ENCODE measurements at places on chromosomes 7 and 10.

GRCh38 chr10:42959833-42960232, 117.0 kb upstream of the RET start:
- no peak for DNase-seq

DNA sequence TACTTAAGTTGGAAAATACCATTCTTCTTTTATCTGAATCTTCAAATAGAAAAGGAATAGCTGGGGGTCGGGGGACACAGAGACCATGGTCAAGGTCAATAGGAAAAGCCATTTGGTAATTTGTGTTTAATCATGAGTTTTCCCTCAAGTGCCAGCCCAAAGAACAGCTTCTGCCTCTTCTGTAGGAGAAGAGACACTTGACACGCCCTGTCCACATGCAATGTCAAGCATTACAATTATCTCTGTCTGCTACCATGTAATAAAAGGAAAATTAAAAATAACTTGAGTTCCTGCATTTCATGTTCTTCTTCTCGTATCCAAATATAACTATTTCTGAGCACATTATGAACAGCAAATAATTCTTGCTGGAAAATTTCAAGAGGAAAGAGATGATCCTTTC, 241.7 kb downstream of the IPMK start:
- no peak for DNase-seq

- no peak for DNase-seq
These were observed 271.2 kb downstream of the MAGI2 start for GRCh38 chr7:79182283-79182682.

- DNase-seq = no peak
These were observed 188.1 kb downstream of the TCF7L2 start for GRCh38 chr10:113137941-113138685.

DNA sequence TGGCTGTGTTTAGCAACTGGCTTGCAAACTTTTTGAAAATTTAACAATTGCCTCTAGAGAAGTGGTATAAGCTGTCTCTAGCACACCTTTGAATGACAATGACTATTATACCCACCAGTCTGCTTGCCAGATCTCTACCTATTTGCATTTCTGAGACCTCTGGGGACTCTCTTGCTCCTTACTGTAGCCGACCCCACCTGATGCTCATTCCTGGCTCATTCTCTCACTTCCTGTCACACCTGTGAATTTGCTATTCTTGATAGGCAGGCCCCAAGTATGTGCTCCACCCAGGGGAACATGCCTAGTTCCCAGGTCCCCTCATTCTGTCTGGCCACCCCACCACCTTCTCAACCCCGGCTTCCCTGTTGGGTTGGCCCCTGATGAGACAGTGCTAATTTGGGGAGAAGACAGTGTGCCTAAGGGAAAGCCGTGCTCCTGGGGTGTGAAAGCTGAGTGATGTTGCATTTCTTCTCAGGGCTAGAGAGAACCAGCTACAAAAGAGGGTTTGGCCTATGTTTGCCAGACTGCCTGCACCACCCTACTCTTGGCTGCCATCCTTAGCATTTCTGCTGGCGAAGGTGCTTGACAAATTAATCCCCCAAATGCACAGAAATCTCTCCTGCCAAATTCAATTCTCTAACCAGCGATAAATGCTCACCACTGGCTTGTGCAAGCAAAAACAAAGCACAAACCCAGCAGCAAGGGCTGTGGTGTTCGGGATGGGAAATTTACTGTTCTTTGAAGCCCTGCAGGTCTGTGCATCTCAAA, 138.2 kb downstream of the RPS24 start:
- no peak for DNase-seq

- DNase-seq = no peak
These were observed 34.7 kb upstream of the FXYD4 start for GRCh38 chr10:43336641-43337318.

- no peak for DNase-seq
These were observed 292.7 kb downstream of the ACTR3B start for GRCh38 chr7:153052206-153052605.

DNA sequence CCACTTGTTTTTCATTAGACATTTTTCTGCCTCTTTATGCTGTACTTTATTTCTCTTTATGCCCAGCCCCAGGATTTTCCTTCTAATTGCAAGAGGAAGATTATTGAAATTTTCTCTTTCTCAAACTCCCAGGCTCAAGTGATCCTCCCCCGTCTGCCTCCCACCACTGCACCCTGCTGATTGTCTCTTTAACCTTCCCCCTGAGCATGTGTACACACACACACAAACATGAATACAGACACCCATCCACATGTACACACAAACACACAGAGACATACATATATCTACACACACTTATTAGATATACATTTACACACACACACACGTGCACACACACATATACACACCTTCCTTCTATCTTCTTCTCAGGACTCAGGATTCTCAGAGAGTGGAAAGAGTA, 37.3 kb upstream of the MAP3K8 start:
- no peak for DNase-seq

DNA sequence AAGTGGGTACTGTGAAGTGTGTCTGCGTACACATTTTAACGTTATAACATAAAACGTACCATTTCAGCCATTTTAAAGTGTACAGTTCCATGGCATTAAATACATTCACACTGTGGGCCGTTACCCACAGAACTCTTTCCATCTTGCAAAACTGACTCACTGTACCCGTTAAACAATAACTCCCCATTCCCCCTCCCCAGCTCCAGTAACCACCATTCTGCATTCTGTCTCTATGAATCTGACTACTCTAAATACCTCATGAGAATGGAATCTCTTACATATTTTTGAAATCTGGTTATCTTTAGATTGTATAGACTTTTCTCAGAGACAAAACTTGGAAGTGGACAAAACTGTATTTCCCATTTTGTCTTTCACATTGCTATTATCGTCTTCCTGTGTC, 9.3 kb downstream of the ARL3 start:
- DNase-seq = no peak

DNA sequence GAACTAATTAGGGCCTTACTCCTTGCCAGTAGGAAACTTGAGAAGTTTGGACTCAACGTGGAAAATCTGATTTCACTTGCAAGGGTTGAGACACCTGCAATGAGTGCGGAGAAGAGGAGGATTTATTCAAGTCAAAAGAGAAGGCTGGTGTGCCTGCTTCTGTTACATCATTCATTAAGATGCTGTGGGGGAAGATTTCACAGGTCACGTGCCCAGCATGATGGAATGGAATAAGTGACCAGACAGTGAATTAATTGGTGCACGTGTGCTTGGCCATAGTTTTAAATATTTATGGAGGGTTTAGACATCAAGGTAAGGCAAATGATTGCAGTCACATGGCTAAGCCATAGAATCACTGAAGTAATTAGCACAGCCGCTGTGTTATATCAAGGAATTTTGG, 155.0 kb downstream of the C7orf25 start:
- DNase-seq = no peak

DNA sequence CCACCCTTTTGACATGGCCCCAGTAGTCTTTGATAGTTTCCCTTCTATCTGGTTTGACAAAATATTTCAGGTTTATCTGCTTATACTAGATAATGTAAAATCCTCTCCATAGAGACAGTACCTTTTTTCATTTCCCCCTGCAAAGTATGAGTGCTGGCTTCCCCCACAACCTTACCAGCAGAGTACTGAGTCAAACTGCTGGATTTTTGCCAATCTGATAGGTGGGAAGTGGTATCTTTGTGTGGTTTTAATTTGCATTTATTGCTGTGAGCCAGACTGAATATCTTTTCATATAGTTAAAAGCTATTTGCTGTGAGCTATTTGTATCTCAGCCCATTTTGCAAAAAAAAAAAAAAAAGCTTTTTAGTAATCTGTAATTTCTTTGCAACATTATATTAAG, 32.1 kb upstream of the HECTD2 start:
- no peak for DNase-seq

DNA sequence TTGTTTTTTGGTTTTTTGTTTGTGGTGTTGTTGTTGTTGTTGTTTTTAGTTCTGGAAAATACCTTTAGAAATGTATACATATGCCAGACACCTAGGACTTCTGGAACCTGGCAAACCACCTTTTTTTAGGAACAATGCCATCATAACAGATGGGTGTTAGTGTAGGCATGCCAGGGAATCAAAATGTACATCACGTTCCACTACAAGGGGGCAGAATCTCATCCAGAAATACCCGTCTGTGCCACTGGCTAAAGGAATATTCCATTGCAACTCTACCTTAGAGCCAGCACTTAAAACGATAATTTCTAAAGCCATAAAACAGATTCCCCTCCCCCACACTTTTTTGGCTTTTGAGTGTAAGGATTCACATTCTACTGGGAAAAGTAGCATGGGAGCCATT, 239.8 kb downstream of the ETV1 start:
- no peak for DNase-seq

GRCh38 chr7:7529328-7529727, 6.3 kb downstream of the COL28A1 start:
- no peak for DNase-seq

DNA sequence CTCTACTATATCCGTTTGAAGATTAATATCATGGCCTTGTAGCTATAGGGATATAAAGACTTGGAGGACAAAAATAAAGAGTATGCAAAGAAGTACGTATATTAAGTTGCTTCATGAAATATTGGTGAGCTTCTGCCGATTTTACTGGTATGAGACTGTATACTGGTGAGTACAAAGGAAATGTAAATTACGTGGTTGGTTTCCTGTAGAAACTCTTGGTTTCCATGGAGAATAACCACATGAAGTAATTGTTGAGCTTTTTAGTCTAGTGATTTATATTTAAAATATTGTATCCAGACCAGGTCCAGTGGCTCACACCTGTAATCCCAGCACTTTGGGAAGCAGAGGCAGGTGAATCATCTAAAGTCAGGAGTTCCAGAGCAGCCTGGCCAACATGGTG, 32.2 kb upstream of the GLI3 start:
- no peak for DNase-seq

DNA sequence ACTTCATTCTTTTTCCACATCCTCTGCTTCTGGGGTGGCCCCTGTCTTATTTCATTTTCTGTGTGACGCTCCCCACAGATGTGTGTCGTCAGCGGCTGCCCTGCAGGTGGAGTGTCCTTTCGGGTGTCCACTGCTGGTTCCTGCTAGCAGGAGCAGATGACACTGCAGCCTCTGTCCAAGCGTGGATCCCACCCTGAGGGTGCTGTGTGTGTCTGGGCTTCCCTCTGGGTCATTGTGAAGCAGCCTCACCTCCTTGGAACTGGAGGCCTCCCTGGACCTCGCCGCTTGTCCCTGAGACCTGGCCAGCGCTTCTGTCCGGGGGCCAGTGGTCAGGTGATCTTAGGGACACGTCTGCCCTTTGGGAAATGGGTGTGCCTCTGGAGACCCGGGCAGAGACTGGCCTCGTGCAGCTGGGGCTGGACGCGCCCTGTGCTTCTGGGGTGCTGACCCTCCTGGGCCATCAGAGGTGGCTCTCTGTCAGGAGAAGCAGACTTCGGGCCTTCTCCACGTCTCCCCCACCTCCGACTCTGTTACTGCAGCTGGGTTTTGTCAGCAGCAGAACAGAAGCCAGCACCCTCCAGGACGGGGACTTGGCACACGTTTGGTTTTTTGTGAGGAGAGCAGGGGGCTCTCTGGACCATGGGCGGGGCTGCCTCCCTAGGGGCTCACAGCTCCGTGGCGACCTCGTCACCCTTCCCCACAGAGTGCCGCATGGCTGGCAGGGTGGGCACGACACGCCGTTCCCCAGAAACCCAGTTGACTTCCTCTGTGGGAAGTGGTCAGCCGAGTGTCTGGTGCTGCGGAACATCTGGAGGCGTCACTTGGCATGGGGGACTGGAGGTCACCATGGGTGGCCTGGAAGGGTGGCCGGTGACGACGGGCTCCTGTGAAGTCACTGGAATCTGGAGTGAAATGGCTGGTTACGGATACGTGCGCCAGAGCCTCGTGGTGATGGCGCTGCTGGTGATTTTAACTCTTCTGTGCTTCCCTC, 48.4 kb downstream of the INPP5A start:
- DNase-seq = no peak

DNA sequence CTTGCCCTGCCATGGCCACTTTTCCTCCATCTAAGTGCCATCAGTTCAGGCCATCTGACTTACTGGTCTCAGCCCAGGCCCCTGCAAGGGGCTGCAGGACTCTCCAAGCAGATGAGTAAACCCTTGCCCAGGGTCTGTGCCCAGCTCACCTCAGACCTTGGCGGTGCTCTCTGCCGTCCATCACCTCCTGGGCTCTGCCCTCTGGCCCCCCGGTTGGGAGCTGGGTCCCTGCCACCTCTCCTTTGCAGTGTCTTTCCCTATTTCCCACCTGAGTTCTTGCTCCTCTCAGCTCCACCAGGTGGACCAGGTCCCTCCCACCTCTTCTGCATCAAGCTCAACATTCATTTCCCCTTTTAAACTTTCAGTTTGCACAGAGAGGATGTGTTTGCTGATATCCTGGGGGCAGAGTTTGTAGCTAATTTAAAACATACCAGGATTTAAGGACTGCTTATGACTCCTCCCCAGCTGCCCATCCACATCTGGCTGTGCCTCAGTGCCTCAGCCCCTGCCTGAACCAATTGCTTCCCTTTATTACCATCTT, 135.5 kb downstream of the SLIT1 start:
- DNase-seq = no peak

DNA sequence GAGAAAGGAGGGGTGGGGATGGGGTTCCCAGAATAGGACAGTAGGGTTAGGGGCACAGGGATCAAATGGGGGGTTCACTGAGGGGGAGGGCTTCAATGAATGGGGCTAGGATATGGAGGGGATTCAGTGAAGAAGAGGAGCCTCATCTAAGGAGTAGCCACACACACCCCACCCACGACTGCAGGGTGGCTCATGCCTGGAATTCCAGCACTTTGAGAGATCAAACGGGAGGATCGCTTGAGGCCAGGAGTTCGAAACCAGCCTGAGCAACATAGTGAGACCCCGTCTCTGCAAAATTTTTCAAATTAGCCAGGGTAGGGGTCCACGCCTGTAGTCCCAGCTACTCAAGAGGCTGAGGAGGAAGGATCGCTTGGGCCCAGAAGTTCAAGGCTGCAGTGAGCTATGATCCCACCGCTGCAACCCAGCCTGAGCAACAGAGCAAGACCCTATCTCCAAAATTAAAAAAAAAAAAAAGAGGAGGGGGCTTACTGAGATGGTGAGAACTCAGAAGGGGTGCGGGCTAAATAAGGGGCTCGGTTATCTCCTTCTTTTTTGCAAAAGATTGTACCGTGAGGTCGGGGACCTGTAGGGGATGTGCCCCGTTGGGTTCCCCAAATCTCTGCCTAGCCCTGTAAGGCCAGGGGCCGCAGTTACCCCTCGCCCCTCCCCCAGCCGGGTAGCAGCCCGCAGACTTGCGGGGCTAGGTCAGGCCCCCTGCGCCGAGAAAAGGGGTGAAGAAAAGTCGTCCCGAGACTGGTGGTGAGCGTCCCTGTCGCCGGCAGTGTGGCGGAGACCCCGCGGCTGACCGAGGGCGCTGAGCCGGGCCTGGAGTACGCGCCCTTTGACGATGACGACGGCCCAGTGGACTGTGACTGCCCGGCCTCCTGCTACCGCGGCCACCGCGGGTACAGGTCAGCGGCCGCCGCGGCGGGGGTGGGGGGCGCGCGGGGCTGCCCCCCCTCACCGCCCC, 43.1 kb upstream of the HSPB1 start:
- DNase-seq = no peak

DNA sequence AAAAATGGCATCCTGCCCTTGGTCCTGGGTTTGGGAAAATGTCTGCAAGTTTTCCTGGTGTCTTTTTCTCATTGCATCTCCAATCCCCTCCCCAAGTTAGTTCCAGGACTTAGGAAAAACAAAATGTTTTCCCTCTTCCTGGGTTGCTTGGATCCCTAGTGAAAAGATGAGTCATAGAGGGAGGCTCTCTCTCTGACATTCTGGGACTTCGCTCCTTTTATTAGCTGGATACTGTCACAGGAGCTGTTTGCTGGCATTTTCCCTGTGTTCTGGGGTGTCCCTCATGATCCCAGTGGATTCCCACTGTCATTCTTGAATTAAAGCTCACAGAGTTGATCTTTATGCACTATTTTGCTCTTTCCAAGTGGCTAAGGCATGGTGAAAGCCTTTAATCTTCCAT, 316.4 kb upstream of the MBL2 start:
- DNase-seq = no peak

- no peak for DNase-seq
These were observed 91.7 kb downstream of the RNF216 start for GRCh38 chr7:5689716-5690115.
